Ureter (tissue), 1 donor: ENCODE measurements at places on chromosomes 1 and 21.

- no peak for DNase-seq
These were observed 1271.8 kb downstream of the BRINP3 start for GRCh38 chr1:189205863-189206262.

- no peak for DNase-seq
These were observed 339 bp downstream of the PTGS2 start for GRCh38 chr1:186679924-186680244.

DNA sequence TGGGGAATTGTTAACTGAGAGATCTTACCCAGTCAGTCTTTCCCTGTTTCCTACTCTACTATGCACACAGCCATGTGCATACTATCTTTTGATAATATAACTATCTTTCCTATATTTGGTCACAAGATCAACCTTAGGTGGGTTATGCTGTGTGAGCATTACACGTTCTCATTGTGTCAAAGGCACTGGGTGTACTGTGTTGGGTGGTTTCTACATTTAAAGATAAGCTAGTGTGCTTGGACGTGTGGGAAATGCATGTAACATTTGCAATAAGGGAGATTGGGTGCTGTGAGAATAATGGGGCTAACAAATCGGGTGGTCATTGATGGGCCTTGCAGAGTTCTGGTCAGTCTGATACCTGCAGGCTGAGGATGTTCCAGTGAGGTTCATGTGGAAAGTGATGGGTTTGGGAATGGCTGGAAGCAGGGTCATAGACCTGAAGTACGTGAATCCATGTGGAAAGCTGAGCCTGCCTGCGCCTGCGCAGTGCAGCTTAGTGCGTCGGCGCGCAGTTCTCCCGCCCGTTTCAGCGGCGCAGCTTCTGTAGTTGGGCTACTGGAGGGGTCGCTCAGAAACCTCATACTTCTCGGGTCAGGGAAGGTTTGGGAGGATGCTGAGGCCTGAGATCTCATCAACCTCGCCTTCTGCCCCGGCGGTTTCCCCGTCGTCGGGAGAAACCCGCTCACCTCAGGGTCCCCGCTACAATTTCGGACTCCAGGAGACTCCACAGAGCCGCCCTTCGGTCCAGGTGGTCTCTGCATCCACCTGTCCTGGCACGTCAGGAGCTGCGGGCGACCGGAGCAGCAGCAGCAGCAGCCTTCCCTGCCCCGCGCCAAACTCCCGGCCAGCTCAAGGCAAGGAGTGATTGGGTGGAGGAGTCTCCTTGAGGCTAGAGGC lies at the start of gene MSH4:
Gene MSH4 (plus strand): TSS at position 507 of the 897 bp plus-strand sequence. CDS start 104 bp downstream, at position 611.
- no peak for DNase-seq

DNA sequence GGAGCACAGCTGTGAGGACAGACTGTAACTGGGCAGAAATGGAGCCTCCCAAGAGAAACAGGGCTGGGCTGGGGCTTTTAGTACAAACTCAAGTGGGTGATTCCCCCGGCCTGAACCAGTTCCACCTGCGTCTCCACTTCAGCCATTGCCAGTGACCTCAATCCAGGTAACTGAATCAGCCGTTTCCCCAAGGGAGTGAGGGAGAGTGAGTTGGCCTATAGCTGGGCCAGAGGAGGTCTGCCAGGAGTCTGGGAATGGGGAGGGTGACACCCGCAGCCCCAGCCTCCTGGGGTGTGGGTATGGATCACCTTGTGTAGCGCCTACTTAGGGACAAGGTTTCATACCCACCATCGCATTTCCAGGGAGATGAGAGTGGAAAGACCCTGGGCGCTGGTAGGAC lies 8.5 kb downstream of the SLC26A9 start:
- peak; percentile 61 for DNase-seq

- DNase-seq = peak; percentile 56
These were observed 458 bp downstream of the ZC3H12A start for GRCh38 chr1:37474697-37475379.
